ENCODE measurements at places on chromosomes 2 and 18.

DNA sequence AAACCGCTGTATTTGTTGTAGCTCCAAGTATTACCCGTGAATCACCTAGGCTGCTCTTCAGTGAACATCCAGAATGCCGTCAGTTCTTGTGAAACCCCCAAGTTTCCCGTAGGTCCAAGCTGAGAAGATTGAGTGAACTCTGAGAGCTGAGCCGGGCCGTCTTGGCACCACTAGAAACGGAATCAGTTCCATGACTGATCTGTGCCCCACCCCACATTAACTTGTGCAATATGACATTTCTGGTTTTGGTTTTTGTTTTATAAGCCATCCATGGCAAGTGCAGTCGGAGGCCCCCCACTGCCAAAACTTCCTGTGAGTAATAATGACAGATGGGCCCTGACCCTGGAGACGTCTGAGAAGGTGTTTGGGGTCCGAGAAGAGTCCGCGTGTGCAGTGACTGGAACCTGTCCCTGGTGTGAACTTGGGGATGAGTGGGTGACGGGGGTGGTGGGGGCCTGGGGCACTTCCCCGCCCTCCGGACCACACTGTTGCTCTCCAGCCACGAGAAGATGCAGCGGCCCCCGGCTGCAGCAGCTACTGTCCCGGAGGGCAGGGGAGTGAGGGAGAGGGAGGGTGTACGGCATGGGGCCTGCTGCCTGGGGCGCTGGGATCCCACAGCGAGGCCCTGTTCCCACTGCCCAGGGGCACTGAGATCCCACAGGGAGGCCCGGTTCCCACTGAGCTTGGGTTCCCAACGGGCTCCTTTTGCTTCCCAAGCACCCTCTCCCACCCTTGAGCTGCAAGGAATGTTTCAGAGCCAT is 26.5 kb downstream of the NFATC1 start:
- no peak for DNase-seq

- DNase-seq: peak; percentile 47
Observed at GRCh38 chr2:100606726-100607343, 44.0 kb downstream of the PDCL3 start.

GRCh38 chr2:406876-407275 is 119.0 kb upstream of the ALKAL2 start:
- DNase-seq: no peak

GRCh38 chr2:2853346-2853745 is 522.3 kb upstream of the MYT1L start:
- no peak for DNase-seq

GRCh38 chr2:24620936-24621335 is 129.9 kb downstream of the NCOA1 start:
- DNase-seq: no peak

DNA sequence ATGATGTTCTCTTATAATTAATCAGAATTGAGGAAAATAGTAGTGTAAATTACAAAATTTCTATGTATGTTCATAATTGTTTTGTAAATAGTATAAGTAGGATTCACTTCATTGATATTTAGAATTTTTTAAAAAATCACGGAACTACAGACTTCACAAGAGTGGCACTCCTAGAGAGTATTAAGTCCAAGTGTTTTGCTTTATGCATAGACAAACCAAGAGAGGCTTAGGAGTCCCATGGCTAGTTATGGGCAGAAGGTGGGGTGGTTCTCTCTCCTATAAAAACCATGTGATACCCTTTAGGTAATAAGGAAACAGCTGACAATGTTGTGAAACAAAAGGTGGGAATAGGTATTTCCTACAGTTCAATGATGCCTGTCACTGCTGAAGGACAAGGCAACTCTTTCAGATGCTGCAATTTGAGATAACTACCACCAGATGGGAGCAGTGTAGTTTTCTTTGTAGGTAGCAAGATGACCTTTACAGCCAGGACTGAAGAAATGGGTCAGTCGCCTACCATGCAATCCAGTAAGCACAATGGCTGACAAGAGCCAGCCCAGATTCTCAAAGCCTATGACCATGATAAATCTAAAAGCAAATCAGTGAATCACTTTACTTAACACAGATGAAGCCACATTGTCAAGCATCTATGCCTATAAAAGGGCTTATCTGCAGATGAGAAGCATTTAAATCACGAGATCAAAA is 83.9 kb downstream of the AAK1 start:
- DNase-seq: no peak

DNA sequence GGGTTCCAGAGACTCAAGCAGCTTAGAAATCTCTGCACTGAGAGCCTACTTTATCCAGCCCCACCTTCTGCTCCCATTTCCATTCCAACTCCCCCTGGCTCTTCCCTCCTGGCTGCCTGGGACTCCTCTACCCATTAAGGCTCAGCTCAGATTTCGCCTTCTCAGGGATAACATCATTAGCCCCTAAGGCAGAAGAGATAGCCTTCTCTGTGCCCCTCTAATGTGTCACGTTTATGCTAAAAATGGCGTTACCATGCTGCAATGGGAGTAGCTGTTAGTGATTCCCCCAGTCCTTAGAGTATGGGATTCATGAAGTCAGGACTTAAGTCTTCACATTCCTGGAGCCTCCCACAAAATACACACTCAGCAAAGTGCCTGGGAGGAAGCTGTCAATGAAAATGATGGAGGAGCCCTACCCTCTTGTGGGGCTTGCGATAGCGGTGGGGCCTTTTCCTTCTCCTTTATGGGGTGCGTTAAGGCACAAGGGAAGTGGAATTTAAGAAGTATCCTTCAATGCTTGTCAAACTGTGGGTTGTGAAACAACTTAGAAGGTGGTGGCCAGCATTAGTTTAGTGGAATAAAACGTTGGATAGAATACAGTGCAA is 144.7 kb upstream of the COPS8 start:
- DNase-seq: no peak

Data from naive thymus-derived CD8-positive, alpha-beta T cell (primary cell).